ENCODE measurements at places on chromosomes 4 and X.

DNA sequence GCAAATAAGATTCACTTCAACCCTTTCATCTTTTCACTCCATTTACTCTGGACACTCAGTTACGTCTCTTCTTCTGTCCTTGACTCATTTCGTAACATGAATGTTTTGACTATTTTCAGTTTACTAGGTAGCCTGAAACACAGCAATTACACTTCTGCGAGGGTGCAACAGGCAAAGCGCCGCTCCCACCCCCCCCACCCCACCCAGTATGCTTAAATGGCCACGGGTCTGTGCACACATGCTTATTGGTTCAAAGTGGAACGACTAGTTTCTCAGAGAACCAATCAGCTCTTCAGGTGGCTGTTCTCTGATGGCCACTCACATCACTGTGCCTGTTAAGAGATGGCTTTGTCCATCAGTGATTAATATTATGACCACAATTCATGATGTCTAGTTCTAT lies 3.5 kb downstream of the BEND4 start:
- DNase-seq = no peak

- no peak for DNase-seq
These were observed 63.1 kb downstream of the COX18 start for GRCh38 chr4:73006286-73006990.

GRCh38 chrX:154121961-154122360 lies 22.1 kb upstream of the OPN1LW start:
- DNase-seq = no peak

GRCh38 chr4:110135076-110135475 lies 63.3 kb downstream of the ELOVL6 start:
- DNase-seq = no peak

GRCh38 chr4:137956256-137956655 lies 285.9 kb downstream of the SLC7A11 start:
- DNase-seq = peak; percentile 43

- DNase-seq = no peak
These were observed 65.2 kb downstream of the GLRA2 start for GRCh38 chrX:14594521-14594920.

GRCh38 chr4:3255611-3256186 lies 6.7 kb downstream of the MSANTD1 start:
- no peak for DNase-seq

DNA sequence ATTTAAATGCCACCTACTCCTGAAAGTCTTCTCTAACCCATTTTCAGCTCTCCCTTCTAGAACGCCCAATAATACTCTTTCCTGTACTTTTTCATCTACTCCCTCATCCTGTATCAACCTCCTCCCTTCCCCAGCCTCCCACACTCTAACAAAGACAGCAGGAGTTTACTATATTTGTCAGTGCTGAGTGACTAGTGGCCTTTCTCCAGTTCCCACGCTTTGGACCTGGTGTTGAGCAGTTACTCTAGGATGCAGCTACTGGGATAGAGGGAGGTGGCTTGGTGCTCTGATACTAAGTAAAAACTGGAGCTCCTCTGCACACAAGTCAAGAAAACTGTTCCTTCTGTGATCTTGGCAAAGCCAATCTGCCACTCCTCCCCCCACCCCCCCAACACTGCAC lies 36.1 kb upstream of the KLHL13 start:
- DNase-seq = no peak
